ENCODE measurements at places on chromosomes 2 and 18.

- DNase-seq: no peak
These were observed 33.8 kb downstream of the PID1 start for GRCh38 chr2:229237270-229237669.

DNA sequence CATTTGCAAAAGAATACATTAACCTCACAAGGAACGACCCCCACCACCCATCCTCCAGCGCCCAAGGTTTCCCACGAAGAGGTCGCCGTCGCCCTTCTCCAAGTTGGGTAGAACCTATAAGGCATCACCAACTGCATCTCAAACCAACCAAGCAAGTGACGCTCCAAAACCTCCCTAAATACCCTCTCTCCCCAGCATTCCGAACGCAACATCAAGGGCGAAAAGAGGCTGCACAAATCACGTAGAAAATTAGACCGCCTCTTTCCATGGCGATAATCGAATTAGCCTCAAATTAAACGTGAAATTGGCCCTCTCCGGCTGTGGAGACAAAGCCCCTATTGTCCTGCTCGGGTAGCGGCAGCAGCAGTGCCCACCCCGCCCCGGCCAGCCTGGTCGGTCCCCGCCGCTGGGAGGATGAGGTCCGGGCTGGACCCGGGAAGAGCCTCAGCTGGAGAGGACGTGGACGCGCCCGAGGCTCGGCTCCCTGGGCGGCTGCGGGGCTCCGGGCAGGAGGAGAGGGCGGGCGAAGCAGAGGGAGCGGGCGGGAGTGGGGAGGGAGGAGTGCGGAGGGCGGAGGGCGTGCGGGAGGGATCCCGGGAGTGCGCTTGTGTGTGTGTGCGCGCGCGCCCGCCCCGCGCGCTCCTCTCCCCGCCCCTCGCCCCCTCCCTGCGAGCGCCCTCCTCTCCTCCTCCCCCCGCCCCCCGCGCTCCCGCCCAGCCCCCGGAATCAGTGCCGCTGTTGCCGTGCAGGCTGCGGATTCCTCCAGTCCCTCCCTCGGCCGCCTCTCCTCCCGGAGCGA is at the start of gene SPTBN1:
Gene SPTBN1, plus strand, starts transcription at position 765 of the 799 bp plus-strand sequence. CDS start 70,092 bp downstream, outside the sequence.
- peak; percentile 95 for DNase-seq

DNA sequence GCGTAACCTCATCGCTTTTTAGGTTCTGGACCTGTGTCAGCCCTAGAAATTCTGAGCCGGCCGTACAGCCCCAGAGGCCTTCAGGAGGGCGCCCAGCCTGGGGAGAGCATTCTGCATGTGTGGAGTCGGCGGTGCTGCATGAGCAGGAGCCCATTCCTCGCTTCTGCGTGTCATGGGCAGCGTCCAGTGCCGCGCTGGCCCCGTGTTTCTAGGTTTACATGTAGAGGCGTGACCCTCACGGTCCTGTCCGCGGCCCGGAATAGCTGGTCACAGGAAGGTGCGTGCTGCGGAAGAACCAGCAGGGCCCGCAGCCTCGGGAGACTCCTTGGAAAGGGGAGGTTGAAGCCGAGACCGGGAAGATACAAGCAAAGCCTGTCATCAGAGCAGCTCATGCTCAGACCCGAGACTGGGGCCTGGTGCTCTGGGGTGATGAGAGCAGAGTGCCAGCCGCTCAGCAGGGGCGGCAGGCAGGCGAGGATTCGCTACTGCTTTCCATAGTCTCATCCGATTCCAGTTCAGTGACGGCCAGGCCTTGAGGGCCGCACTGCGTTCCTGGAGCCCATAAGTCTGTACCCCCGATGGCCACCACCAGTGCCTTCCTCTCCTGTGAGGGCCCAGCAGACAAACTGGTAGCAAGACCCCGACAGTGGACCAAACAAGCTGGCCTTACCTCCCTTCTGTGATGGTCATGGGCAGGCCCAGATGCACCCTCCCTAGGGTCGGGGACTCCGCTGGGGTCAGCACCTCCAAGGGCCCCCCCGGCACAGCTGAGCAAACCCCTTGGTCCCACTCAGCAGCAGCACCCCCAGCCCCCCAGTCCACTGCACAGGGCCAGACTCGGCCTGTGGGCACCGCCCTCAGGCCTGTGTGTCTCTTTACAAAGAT is 15.6 kb upstream of the NFATC1 start:
- DNase-seq: no peak

GRCh38 chr2:215698566-215698965 is 262.7 kb upstream of the FN1 start:
- no peak for DNase-seq

GRCh38 chr2:214730248-214730647 is 79.2 kb downstream of the BARD1 start:
- DNase-seq: no peak

- DNase-seq: no peak
These were observed 92.3 kb downstream of the KCTD1 start for GRCh38 chr18:26456070-26456491.

DNA sequence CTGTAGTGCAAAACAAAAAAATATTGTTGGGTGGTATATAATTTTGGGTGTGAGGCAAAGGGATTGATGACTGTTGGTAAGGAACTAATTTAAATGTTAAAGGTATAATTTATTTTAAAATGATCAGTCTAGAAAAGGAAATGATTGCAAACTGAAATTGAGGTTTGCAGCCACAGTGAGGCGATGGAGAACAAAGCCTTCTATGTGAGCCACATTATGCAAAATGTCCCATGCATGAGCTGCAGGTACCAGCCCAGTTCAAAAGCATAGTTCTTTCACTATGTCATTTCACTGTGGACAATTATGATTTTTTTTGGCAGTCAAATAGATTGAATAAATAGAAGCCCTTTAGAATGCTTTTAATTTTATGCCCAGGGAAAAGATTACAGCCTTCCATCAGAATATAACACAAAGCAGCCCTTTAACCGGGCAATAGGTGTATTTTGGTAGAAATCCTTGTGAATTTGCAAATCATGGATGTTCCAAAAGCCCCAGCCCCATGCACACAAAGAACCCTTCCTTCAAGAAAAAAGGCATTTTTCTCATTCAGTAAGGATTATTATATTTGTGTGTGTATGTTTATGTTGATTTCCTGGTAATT is 1.7 kb downstream of the MAP2 start:
- DNase-seq: no peak

GRCh38 chr2:10783421-10783820 is 29.2 kb downstream of the PDIA6 start:
- no peak for DNase-seq

DNA sequence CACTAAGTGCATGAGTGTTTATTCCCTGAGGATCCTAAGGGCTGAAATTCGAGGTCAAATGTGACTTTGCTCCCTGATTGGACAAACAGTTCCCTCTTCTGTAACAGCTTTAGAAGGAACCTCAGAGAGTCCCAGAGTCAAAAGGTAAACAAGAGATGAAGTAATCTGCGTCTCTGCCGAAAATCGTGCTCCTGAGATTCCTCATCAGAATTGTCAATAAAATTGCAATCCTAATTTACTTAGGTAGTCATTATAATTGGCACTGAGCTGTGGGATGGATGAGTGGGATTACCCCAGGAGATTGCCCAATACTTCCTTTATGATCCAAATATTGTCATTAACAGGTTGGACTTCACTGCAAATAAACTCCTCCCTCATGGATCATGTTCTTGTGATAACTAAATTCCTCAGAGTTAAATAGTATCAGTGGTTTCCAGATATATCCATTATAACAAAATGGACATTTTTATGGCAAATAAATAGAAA is 907 bp upstream of the SUCLG1 start:
- no peak for DNase-seq

GRCh38 chr2:231321021-231321420 is 74.5 kb upstream of the B3GNT7 start:
- DNase-seq: peak; percentile 71

DNA sequence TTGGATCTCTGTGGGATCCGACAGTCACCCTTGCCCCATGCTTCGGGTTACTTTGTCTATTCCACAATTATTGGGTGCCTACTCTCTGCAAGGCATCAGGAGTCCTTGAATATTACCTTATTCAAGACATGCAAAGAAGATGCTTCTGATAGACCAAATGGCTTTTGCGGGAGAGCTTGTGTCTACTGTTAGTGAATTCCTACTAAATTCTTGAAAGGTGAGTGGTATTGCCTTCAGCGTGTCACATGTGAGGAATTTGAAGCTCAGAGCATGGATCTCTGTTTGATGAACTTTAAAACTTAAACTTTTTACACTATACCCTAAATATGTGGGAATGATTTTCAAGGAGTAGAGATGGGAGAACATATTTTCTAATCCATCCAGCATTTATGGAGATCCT is 184.4 kb downstream of the LTBP1 start:
- no peak for DNase-seq

DNA sequence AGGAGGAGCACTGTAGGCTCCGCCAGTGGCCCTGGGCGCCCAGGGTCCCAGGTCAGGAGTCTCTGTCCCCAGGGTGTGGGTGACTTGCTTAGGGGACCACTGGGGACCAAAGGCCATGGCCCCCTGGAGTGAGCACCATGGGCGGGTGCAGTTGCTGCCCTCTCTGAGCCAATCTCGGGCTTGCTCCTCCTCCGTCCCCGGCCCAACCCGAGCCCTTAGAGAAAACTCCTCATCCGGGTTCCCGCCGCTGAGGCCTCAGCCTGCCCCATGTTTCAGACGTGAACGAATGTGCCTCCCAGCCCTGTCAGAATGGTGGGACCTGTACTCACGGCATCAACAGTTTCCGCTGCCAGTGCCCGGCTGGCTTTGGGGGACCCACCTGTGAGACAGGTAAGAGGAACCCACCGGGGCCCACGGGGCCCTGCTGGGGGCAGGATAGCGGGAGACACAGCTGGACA is 38.6 kb downstream of the SNED1 start:
- DNase-seq: no peak

GRCh38 chr18:58979615-58980014 is 114.9 kb downstream of the ZNF532 start:
- no peak for DNase-seq

- DNase-seq: no peak
These were observed 1076.5 kb upstream of the DDX18 start for GRCh38 chr2:116737951-116738350.

DNA sequence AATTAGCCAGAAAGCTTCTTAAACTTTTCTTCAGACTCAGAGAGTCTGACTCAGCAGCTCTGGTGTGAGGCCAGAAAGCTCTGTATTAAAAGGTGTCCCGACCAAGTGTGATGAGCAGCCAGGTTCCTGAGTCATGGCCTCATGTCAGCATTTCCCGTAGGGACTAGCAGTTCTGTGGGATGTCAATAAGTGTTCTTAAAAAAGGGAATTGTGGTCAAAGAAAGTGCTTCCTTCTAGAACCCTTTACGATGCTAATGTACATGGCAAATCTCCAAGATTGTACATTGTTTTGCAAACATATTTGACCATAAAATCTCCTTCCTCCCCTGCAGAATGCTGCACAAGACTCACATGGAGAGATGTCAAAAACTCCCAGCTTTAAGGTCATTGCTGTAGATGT is 80.1 kb downstream of the PLA2R1 start:
- no peak for DNase-seq

- DNase-seq: no peak
These were observed 12.5 kb downstream of the MOCOS start for GRCh38 chr18:36199691-36200295.

DNA sequence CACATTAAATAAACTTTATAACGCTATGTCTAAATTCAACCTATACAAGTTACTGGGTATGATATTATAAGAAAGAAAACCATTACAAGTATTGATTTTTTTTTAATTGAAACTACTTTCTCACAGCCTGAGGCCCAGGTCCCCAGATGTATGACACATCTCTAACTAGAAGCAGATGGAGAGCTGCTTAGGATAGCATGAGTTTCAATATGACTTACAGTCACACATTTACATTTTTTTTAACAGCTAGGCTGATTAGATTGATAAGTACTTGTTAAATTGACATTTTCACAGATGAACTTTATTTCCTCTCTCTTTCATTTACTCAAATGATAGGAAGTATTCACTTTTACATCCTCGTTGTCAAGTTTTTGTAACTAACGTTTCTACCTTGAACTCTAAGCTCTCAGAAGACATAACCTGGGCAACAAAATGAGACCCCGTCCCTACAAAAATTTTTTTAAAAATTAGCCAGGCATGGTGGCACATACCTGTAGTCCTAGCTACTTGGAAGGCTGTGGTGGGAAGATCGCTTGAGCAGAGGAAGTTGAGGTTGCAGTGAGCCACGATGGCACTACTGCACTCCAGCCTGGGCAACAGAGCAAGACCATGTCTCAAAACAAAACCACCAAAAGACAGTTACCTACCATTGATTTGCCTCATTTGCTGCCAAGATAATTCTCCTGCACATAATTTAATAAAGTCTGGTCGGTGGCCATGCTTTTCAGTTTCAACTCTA is 52.4 kb downstream of the STK39 start:
- DNase-seq: no peak

- DNase-seq: no peak
These were observed 42.6 kb downstream of the NFATC1 start for GRCh38 chr18:79438089-79438897.

- DNase-seq: no peak
These were observed 27.4 kb downstream of the DBI start for GRCh38 chr2:119393971-119394748.

DNA sequence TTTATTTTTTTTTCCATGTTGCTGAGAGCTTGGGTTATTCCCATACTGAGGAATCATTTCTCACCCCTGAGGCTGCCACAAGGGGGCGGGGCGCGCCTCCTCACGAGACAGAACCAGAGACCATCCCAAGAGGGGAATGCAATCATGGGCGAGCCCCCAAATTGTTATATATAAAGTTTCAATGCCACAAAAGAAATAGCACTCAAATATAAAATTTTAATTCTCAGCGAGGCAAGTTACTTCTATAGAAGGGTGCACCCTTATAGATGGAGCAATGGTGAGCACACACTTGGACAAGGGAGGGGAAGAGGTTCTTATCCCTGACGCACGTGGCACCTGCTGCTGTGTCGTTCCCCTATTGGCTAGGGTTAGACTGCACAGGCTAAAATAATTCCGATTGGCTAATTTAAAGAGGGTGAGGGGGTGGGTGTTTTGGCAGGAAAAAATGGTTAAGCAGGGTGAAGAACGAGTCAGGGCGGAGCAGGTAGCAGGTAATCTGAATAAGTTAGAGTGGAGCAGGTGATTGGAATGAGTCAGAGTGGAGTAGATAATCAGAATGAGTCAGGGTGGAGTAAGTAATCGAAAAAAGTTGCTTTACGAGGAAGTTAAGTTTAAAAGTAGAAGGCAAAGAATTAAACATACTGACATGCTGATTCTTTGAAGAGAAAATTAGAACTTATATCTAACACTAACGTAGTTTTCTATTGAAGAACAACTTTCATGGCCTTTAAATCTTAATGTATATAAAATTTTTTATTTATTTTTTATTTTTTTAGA is 177.5 kb downstream of the MTCL1 start:
- no peak for DNase-seq

All from heart right ventricle (tissue), 16 donors.